ENCODE measurements at places on chromosomes 11 and 22. TPM values are rescaled to one million over a fixed set of nuclear protein-coding genes. Genes with fewer than 3 reads are reported as not detected.

CALCB gene
- total RNA-seq = 0.72 TPM

CCDC89 gene
- 0.59 TPM for total RNA-seq

ABCC8 gene
- not detected for total RNA-seq

RIMBP3C gene
- 3.9 TPM for total RNA-seq

RFPL2 gene
- total RNA-seq = 0.16 TPM

GRCh38 chr11:13550761-13551160 lies 55.0 kb upstream of the PTH start:
- peaks cover 6% of the 10 kb centered on the region for H3K27me3 ChIP-seq
- H3K27ac ChIP-seq = no peak overlapping the region
- H3K4me1 ChIP-seq = peaks cover 19% of the 10 kb centered on the region
- no peaks in the 10 kb centered on the region for H3K36me3 ChIP-seq

DNA sequence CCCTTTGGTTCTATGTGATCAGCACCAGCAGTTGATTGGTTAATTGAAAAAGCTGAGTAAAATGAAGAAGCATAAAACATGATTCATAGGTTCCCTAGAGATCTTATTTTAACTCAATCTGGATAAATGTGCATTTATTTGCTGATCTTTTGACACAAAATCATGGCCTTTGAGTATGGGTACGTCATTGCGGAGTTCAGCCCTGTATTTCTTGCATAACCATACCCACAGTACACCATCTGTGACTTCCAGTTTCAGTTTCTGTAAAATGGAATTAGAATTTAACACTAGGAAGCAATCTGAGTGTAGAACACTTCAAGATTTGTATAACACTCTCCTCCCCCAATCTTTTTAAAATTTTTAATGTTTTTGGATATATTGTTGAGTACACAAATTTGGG lies 358.2 kb downstream of the DDX10 start:
- no peaks in the 10 kb centered on the region for H3K27me3 ChIP-seq
- H3K36me3 ChIP-seq = no peaks in the 10 kb centered on the region
- no peak overlapping the region for H3K27ac ChIP-seq

DNA sequence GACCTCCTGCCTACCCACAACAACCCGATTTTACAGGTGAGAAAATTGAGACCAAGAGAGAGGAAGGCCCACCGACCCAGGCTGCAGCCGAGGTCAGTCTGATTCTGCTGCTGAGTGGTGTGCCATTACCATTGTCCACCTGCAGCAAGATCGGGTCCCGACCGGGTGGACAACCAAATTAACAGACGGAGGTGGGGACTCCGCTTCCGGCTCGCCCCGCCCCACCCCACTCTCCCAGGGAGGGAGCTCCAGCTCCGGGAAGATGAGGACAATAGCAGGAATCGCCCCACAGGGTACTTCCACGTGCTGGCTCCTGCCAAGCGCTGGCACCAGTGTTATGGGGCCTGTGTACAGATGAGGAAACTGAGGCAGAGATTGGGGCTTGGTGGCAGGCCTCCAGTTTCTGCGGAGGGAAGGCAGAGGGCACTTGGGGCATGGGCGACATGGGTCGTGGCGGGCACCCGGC lies 425 bp upstream of the KDELR3 start:
- H3K27ac ChIP-seq = no peak overlapping the region
- peaks cover 4% of the 10 kb centered on the region for H3K4me1 ChIP-seq
- DNase-seq = no peak
- H3K36me3 ChIP-seq = no peaks in the 10 kb centered on the region

GRCh38 chr11:59062602-59063529 lies 23.2 kb upstream of the GLYATL1B start:
- no peak for DNase-seq
- H3K36me3 ChIP-seq = no peaks in the 10 kb centered on the region
- no peak overlapping the region for H3K4me3 ChIP-seq
- H3K4me1 ChIP-seq = peaks cover 9% of the 10 kb centered on the region

DNA sequence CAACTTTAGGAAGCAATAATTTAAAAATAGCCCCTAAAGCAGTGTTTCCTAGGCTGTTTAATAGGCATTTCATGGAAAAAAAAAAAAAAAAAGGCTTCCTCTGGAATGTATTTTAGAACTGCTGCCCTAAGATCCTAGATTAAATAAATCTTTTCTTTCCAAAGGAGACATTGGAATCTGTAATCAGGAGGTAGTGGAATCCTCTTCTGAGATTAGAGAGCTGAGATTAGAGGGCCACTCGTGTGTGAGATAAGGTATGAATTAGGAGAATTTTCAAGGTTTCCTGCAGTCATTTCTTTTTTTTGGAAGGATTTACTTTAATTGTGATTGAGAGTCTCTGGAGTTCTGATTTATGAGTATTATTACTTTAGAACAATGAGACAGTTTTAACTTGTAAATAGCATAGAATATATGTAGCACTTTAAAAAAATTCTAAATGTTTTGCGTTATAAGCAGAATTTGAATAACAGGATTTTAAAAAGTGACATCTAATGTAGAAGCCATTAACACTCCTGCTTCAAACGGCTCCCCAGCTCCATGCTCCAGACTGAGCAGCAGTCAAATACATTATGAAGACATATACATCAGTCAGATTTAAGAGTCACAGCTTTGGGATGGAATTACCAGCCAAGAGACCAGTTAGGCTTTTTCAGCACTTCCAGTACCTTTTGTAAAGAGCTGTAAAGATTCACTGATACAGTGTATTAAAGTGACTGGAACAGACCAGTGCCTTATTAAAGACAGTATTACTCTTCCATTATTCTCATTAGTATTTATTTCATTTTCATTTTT lies 5.0 kb downstream of the EED start:
- no peak overlapping the region for H3K4me3 ChIP-seq
- no peaks in the 10 kb centered on the region for H3K27me3 ChIP-seq
- no peak overlapping the region for H3K27ac ChIP-seq
- no peak for DNase-seq
- no peaks in the 10 kb centered on the region for H3K36me3 ChIP-seq

- H3K27me3 ChIP-seq = no peaks in the 10 kb centered on the region
- peaks cover 36% of the 10 kb centered on the region for H3K36me3 ChIP-seq
- H3K4me3 ChIP-seq = no peak overlapping the region
- no peak overlapping the region for H3K27ac ChIP-seq
- no peak for DNase-seq
Measured at GRCh38 chr11:117200813-117201657, 1.9 kb downstream of the TAGLN start.

DNA sequence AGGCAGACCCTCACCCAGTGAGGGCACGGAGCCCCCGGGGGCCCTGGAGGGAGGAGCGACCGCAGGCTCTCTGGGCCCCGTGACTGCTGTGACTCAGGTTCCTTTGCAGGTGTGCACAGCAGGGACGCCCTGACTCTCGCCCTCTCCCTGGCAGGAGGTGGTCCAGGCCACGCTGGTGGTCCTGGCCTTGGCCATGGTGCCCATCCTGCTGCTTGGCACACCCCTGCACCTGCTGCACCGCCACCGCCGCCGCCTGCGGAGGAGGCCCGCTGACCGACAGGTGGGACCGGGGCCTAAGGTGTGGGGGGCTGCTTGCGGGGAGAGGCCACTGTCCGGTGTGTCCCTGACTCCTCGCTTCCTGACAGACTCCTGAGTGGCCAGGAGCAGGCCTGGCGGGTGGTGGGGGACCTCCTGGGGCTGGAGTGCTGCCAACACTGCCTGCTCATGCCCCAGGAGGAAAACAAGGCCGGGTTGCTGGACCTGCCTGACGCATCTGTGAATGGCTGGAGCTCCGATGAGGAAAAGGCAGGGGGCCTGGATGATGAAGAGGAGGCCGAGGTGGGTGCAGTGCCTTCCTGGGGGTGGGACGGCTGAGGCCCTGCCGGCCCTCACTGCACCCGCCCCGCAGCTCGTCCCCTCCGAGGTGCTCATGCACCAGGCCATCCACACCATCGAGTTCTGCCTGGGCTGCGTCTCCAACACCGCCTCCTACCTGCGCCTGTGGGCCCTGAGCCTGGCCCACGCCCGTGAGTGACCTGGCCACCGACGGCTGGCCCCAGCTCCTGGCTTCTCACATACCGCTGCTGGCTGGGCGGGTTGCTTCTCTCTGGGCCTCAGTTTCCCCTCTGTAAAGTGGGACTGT lies 10.9 kb downstream of the TCIRG1 start:
- H3K36me3 ChIP-seq = peaks cover 67% of the 10 kb centered on the region
- H3K4me3 ChIP-seq = no peak overlapping the region
- no peaks in the 10 kb centered on the region for H3K27me3 ChIP-seq
- DNase-seq = no peak
- no peaks in the 10 kb centered on the region for H3K4me1 ChIP-seq

DNA sequence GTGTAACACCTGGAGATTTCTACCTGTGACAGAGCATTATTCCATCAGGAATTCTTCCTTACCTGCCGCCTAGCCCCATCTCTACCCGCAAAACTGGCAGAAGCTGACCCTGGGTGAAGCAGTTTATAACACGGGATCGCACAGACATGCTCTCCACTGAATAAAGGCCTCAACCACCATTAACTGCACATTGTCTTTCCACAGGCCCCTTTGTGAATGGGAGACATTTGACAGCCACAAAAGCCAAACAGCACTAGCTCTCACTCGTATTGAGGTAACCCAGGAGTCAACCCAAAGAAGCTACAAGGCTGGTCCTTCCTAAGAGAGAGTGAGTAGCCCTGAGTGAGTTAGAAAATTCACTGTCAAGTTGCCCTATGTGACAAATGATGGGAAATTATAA lies 135.6 kb downstream of the RCN1 start:
- H3K27ac ChIP-seq = no peak overlapping the region
- H3K36me3 ChIP-seq = no peaks in the 10 kb centered on the region
- no peaks in the 10 kb centered on the region for H3K4me1 ChIP-seq
- no peak for DNase-seq
- no peak overlapping the region for H3K4me3 ChIP-seq

DNA sequence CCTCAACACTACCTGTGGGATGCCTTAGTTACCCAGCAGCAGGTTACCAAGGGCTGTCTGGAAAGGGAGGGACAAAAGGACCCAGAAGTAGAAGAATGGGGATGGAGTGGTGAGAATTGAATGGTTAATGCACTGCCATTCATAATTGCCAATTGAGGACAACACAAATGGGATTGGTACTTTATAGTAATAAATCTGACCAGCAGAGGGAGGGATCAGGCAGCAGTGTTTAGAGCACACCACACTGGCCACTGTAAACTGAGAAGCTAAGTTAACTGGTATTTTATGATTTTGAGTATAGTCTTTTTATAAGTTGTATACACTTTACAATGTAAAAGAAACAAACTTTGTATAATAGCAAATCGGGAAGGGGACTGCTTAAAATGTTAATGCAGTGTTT lies 10.7 kb downstream of the TBRG1 start:
- H3K4me3 ChIP-seq = no peak overlapping the region
- no peak overlapping the region for H3K27ac ChIP-seq
- no peak for DNase-seq
- no peaks in the 10 kb centered on the region for H3K4me1 ChIP-seq
- peaks cover 75% of the 10 kb centered on the region for H3K36me3 ChIP-seq
- no peaks in the 10 kb centered on the region for H3K27me3 ChIP-seq

GRCh38 chr22:42856179-42856864 lies 751 bp downstream of the ARFGAP3 start:
- peaks cover 24% of the 10 kb centered on the region for H3K4me1 ChIP-seq
- H3K36me3 ChIP-seq = no peaks in the 10 kb centered on the region
- H3K27ac ChIP-seq = peak overlapping the region; percentile 60

GRCh38 chr11:11620173-11620920 lies 1.5 kb downstream of the GALNT18 start:
- no peak for DNase-seq
- no peaks in the 10 kb centered on the region for H3K36me3 ChIP-seq
- peak overlapping the region; percentile 88 for H3K4me3 ChIP-seq
- peaks cover 17% of the 10 kb centered on the region for H3K4me1 ChIP-seq
- no peak overlapping the region for H3K27ac ChIP-seq

- no peak for DNase-seq
- no peaks in the 10 kb centered on the region for H3K27me3 ChIP-seq
- H3K36me3 ChIP-seq = no peaks in the 10 kb centered on the region
- H3K4me1 ChIP-seq = peaks cover 28% of the 10 kb centered on the region
Measured at GRCh38 chr11:108216988-108217387, 5.5 kb downstream of the NPAT start.

DNA sequence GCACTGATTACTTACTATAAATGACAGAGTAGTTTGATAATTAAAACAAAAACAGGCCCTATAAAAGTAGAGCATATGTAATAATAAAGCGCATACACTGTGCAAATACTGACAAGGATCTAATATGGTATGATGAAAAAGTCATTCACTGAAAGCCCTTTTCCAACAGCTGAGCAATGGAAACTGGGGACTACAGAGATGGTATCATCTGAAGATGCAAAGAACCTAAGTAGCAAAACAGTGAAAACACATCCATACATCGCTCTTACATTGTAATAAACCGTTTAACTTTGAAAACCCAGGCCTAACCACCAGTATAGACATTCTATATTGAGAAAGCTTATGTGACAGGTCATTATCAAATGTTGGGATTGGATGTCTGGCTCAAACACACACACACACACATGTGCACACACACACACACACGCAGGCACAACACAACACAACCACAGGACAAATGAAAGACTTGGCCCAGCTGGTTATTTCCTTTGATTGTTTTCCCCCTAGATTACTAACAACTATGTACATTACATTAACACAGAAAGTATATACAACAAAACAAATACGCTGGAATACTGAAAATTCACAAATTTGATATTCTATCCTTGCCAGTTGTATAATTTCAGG lies 119.5 kb downstream of the APOL5 start:
- no peak for DNase-seq
- H3K27me3 ChIP-seq = no peaks in the 10 kb centered on the region
- H3K4me3 ChIP-seq = no peak overlapping the region
- H3K27ac ChIP-seq = no peak overlapping the region
- no peaks in the 10 kb centered on the region for H3K4me1 ChIP-seq

GRCh38 chr22:32707971-32708370 lies 93.5 kb upstream of the TIMP3 start:
- H3K36me3 ChIP-seq = no peaks in the 10 kb centered on the region
- no peak for DNase-seq
- no peaks in the 10 kb centered on the region for H3K4me1 ChIP-seq
- no peak overlapping the region for H3K27ac ChIP-seq

- H3K36me3 ChIP-seq = peaks cover 32% of the 10 kb centered on the region
- H3K4me1 ChIP-seq = peaks cover 27% of the 10 kb centered on the region
- no peaks in the 10 kb centered on the region for H3K27me3 ChIP-seq
- peak overlapping the region; percentile 82 for H3K4me3 ChIP-seq
Measured at GRCh38 chr11:34105957-34106504, 602 bp downstream of the NAT10 start.

GRCh38 chr11:77191823-77192495 lies 63.9 kb downstream of the MYO7A start:
- DNase-seq = peak; percentile 16
- no peaks in the 10 kb centered on the region for H3K36me3 ChIP-seq
- H3K27me3 ChIP-seq = no peaks in the 10 kb centered on the region
- no peaks in the 10 kb centered on the region for H3K4me1 ChIP-seq
- no peak overlapping the region for H3K4me3 ChIP-seq

All from T-cell (primary cell).